ENCODE measurements at places on chromosomes 6 and 20.

GRCh38 chr6:45514454-45515230, 136.9 kb upstream of the SUPT3H start:
- no peak for DNase-seq

GRCh38 chr20:48594533-48594932, 233.3 kb downstream of the PREX1 start:
- no peak for DNase-seq

DNA sequence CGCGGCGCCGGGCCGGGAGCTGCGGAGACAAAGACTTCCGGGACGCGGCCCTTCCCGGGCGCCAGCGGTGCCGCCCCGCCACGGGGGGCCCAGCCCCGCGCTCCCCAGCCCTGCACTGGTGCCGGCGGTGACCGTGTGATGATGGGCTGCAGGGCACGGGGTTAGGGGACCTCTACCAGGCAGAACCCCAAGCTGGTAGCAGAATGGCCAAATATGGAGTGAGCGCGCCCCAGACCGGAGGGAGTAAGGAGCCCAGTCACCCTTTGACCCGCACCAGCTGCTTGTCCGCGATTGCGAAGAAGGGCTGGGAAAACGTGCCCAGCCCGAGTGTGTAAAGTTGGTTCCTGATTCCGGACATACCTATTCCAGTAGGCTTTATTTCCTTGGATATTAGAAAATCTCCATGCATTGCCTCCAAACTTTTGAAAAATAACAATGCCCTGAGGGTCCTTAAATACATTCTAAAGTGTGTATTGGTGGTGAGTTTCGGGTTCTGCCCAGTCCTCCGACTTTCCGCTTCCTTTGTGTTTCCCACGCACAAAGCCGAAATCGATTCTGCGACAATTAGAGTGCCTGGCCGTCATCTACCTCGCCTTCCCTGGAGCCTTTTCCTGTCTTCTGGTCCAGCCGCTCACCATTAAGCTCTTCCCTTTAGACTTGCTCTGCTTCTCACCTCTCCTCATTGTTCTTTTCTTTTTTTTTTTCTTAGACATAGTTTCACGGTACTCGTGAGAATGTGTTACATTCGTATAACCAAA, 1.1 kb downstream of the ABRACL start:
- peak; percentile 33 for DNase-seq

GRCh38 chr20:9499126-9499899, 15.1 kb upstream of the LAMP5 start:
- DNase-seq: no peak

DNA sequence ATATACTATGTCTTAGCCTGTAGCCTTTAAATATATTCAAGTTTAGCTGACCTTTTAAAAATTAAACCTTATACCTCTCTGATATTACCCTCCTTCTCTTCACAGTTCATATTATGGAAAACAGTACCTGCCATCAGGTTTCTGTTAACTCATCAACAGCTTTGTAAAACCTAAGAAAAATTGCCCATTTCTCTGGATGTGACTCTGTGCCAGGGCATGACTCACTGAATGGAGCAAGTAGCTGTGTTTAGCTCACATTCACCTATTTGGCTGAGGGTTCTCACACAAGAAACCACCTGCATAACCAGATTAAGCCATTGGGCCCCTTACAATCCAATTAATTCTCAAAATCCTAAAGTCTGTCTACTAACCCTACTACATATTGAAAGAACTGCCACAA, 678.8 kb upstream of the MARCKS start:
- DNase-seq: no peak

GRCh38 chr6:125987026-125987617, 782 bp downstream of the TRMT11 start:
- DNase-seq: no peak

DNA sequence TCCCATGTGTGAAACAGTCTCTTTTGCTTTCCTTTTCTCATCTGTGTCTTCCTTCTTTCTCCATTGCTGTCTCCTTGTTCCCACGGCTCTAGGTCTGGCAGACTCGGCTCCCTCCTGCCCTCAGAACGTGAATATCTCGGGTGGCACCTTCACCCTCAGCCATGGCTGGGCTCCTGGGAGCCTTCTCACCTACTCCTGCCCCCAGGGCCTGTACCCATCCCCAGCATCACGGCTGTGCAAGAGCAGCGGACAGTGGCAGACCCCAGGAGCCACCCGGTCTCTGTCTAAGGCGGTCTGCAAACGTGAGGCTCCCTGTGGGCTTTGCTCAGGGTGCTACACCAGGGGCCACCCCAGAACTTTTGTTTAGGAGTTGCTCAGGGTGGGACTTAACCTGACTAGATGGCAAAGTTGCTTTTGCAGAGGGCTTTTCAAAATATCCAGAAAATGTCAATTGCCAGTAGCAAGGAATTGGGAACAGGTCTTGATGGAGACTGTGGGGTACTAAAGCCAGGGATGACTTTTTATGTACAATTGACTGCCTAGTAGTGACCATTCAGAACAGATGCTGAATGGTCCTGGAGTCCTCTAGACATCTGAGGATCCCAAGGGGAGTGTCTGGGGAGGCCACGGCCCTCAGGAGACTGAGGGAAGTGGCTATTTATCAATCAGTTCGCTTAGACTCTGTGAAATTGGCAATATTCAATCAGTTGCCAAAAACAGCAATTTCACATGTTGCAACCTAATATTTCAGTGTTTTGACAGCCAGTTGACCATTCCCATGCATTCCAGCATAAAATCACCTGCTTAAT, 550 bp downstream of the C2 start:
- DNase-seq: no peak

DNA sequence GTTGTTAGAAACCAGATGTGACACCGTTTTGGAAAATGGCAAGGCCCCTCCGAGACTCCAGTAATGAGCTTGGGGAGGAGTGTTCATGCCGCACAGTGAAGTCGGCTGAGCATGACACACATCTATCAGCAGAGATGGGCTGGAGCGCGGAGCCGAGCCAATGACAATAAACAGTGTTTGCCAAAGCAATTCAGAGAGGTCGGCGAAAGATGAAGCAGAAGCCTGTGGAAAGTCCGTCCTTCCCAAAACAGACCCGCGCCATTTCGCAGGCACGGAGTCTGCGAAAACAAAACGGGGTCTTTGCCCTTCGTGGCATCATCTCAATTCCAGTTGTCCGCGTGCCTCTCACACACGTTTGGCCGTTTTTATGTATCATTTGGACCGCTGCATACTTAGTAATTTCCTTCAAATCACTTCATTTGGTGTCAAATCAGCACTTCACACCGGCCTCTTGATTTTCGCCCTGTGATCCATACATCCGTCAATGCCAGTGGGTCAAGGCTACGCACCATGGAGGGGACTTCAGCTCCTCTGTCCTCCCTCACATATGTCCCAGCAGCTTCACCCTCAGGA, 71.3 kb downstream of the SULF2 start:
- DNase-seq: no peak

DNA sequence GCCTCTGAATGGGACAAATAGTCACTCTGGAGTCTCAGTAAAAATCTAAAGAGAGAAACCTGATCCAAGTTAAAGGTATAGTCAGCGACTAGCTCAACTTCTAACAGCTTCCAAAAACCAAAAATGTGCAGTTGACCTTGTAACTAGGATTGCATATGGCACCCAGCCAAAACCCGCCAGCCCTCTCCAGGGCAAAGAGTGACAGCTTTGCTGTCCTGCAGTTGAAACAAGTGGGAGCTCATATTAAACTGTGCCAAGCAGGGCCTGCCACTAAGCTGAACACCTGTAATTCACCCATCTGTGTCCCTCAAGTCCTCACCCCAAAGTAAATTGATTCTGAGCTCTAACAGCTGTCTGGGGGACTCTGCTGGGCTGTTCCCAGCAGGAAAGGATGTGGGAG, 695.3 kb downstream of the MAFB start:
- no peak for DNase-seq

- DNase-seq: no peak
These were observed 333.2 kb downstream of the RIMS1 start for GRCh38 chr6:72219536-72219935.

DNA sequence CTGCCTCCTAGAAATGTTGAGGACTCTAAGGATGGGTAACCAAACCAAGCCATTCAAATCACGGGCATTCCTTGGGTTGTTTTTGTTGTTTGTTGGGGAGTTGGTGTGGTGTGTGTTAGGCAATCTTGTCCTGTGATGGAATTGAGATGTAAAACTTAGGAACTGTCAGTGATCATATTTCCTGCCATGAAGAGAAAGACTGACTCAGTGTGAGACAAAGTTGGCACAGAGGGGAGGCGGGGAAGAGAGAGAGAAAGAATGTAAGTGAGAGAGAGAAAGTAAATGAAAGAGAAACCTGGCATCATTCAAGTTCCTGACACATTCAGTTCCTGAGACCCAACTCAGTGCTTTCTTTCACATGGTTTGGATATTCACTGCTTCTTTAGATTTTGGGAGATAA, 21.6 kb upstream of the FBXO30 start:
- no peak for DNase-seq

- DNase-seq: no peak
These were observed 138.5 kb upstream of the UST start for GRCh38 chr6:148608199-148608951.

DNA sequence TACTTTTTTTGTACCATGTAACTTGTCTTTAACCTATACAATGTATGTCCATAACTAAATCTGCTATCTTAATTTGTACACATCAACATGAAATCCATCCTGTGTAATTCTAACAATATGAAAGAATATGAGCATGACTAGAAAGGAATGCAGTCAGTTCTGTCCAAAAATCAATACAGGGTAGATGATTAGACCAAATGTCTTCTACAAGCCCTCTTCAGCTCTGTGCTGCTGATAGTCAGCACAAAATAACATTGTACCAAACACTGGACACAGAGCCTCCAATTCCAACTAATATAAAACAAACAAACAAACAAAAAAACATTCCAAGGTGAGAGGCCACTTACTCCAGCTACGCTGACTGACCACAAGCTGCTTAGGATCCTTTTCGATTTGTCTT, 301.4 kb upstream of the IRAK1BP1 start:
- no peak for DNase-seq

DNA sequence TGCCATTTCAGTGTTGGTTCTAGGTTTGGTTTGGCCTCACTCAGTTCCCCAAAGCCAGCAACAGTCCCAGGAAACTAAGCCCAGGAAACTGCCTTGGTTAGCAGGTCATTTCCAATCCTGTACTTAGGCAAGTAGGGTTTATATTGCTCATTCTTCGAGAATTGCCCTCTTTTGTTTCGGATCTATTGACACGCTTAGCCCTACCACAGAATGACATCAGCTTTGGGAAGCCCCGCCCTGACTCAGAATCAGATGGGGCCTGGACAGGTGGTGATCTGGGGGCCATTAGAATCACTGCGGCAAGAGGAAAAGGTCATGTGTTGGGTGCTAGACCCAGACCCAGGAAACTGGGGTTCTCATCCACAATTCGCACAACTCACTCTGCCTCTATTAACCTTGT, 578.2 kb downstream of the QKI start:
- no peak for DNase-seq

DNA sequence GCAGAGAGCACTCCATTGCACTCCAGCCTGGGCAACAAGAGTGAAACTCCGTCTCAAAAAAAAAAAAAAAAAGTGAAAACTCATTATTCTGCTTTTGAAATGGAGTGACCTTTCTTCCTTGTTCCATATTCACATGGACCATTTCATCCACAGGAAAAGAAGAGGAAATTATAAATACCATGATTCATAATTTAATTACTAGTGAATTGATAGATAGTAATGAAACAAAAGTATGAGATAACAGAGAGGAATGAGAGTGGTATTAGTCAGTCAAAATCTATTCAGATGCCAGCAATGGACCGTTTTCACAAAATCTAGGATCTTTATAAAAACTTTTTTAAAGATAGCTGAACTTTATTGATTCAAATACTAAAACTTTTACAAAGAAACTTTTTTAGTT, 443.1 kb upstream of the FLRT3 start:
- no peak for DNase-seq

DNA sequence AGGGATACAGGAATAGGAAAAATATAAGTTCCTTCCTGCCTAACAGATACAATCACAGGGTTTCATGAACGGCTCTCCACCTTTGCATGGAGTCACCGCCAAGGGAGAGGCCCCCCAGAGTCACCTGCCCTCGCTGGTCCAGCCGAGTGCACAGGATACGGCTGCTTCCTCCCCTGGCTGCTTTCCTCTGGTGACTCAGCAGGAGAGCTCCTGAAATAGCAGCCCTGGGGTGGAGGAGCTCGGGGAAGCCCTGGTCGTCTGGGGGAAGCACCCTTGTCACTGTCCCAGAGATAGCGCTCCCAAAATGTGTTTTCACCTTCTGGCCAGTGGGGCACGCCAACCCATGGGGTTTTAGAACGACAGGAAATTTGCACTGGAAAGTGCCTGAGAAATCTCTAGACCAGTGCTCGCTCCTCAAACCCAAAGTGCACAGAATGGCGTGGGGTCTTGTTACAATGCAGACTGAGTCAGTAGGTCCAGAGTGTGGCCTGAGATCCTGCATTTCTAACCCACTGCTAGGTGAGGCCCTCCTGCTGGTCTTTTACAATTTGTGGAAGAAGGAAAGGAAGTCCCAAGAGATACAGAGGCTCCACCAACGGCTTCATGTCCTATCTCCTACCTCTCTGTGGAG, 35.9 kb upstream of the FAM50B start:
- no peak for DNase-seq

DNA sequence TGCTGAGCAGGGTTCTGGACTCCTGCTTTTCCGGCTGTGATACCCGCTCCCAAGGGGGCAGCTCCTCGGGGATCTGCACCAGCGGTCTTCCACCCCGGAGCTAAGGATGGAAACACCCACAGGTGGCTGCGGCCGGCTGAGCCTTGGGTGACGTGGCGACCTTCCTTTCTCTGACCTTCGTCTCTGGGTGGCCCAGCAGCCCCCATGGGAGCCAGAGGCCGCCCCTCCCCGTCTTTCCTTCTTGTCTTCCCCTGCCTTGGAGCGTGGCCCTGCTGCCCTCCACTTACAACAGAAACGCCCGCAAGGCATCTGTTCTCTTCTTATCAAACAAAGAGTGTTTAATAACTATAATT, 405.7 kb downstream of the TAF4 start:
- DNase-seq: no peak

- DNase-seq: no peak
These were observed 34.0 kb upstream of the NUP153 start for GRCh38 chr6:17740559-17741220.

GRCh38 chr20:20568604-20569205, 143.7 kb downstream of the RALGAPA2 start:
- peak; percentile 33 for DNase-seq

- DNase-seq: no peak
These were observed 12.0 kb upstream of the RNGTT start for GRCh38 chr6:88975369-88975768.

DNA sequence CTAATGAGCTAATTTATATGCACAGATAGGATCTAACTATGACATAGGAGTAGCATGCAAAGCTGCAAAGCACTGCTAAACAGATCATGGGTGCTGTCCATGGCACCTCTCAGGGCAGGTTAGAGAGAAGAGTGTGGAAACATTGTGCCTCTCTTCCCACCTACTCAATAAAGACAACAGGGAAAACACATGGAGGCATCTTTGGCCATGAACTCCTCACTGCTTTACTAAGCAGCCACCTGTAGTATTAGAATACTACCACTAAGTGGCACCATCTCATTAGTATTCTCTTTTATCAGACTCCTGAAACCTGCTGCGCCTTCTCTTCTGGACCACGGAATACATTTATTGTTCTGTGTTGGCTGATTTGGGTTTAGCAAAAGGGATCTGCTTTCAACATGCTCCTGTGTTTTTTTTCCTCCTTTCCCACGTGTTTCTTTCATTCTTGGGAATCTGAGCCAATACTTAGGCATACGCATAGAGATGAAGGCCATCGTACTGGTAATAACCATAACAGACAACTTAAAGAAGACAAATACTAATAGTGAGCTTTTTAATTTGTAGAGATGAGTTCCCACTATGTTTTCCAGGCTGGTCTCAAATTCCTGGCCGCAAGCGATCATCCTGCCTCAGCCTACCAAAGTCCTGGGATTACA, 9.4 kb upstream of the HDDC2 start:
- DNase-seq: no peak

GRCh38 chr6:116165596-116165995, 39.7 kb upstream of the COL10A1 start:
- no peak for DNase-seq
